Fibroblast of skin of back (primary cell): ENCODE measurements at places on chromosomes 7 and 10.

GRCh38 chr10:97623277-97623676, 10.0 kb downstream of the MORN4 start:
- DNase-seq: no peak

DNA sequence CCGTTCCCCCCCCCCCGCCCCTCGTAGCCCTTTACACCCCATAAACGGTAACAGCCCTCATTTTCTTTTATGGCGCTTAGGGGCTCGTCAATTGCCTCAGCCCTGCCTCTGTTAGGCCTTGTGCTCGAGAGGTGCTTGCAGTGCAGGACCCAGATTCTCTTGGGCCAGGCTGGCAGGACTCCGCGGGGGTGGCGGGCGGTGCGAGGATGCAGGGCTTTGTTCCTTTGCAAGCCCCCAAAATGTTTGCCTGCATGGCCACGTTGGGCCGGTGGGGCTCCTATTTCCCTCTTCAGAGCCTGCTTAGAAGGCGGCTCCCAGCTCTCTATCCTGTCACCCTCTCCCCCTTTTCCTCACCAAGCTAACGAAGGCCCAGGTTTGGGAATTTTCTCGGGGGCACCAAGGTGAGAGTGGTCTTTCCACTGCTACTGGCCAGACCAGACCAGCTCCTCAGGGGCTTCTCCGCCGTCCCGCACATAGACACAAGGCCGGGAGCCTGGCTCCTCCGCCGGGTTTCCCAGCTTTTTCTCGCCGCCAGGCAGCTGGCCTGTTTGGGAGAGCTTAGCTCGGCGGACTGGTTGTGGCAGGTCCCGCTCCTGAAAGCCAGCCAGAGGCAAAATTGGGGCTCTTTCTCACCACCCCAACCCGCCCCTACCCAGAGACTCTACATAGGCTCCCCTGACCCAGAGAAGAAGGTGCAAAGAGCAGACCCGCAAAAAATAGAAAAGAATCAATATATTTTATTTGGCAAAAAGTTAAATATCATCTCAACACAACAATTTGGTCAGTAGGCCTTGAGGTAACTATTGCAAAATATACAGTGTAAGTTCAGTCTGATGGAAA, 3.4 kb downstream of the HOXA9 start:
- DNase-seq: no peak

GRCh38 chr10:129398711-129399141, 68.3 kb upstream of the MGMT start:
- DNase-seq: no peak

DNA sequence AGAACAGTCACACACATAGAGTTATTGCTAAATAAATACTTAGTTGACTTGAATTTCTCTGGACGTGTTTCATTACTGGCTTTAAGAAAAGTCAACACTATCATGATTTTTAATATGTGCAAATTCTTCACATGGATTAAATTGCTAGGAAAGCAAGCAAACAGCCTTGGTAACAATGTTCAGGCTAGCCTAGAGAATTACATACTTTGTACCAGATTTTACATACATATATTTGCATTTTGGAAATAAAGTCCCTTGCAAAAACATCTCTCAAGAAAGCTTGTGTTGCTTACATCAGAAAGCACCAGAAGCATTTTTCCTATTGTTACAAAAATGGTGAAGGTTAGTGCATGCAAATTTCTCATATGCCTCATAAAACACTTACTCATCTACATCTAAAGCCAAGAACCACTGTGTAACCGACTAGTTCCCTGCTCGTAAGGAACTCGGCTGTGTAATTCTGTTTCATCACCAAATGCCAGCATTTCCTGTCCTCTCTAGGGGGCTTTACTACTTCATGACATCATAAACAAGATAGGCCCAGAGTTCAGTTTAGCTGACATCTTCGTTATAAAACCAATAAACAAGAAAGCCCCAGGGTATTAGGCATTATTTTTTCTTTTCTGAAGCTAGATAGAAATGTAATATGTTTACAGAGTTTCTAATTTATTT, 87.8 kb downstream of the CFAP58 start:
- peak; percentile 95 for DNase-seq

DNA sequence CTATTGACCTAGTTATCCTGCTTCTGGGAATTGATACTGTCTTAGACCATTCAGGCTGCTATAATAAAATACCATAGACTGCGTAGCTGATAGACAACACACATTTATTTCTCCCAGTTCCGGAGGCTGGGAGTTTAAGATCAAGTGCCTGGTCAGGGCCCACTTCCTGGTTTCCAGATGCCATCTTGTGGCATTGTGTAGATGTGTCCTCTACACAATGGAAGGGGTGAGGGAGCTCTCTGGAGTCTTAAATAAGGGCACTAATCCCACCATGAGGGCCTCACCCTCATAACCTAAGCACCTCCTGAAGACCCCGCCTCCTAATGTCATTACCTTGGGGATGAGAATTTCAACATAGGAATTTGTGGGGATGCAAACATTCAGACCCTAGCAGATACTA, 62.4 kb downstream of the SLC35B4 start:
- DNase-seq: no peak

DNA sequence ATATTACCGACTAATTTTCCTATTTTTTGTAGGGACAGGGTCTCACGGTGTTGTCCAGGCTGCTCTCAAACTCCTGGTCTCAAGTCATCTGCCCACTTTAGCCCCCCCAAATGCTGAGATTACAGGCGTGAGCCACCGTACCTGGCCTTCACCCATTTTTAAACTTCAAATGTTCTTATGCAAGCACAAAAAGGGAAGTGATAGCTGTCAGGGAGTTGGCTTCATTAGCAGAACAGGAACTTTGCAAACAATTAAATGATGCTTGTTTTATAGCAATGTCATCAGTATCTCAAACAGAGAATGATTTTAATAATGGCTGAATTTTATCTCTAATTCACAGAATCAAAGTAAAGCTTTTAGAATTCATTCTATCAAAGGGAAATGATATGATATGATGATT, 49.8 kb upstream of the FAM171A1 start:
- DNase-seq: no peak

- DNase-seq: no peak
Observed at GRCh38 chr7:3206101-3206500, 95.0 kb upstream of the SDK1 start.

DNA sequence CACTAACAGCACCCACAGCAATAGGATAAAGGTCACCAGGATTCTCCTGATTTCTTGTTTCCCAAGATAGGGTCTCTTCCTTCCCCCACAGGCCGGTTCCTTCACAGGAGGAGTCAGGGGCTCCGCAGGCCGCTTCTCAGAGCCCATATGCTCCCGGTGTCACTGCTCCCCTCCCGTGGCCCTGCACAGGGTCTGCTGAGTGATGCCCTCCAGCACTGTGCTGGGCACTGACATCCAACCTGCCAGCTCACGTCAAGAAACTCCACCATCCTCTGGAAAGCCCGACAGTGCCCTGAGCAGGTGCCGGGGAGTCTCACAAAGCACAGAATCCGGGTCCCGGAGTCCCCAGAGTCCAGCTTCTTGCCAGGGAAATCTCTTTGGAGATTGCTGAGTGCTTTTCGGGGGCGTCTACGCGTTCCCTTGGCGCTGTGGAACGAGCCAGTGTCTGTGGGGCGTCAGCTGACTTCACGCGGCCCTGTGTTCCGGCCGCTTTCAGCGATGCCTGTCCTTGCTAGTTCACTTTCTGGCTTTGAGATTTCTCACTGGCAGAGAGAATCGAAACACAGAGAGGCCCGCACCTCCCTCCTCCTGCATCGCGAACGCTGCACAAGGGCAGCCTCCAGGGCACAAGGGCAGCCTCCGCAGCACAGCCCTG, 567.5 kb downstream of the DNAJB6 start:
- no peak for DNase-seq

GRCh38 chr10:7362471-7362870, 48.4 kb downstream of the SFMBT2 start:
- DNase-seq: peak; percentile 38

DNA sequence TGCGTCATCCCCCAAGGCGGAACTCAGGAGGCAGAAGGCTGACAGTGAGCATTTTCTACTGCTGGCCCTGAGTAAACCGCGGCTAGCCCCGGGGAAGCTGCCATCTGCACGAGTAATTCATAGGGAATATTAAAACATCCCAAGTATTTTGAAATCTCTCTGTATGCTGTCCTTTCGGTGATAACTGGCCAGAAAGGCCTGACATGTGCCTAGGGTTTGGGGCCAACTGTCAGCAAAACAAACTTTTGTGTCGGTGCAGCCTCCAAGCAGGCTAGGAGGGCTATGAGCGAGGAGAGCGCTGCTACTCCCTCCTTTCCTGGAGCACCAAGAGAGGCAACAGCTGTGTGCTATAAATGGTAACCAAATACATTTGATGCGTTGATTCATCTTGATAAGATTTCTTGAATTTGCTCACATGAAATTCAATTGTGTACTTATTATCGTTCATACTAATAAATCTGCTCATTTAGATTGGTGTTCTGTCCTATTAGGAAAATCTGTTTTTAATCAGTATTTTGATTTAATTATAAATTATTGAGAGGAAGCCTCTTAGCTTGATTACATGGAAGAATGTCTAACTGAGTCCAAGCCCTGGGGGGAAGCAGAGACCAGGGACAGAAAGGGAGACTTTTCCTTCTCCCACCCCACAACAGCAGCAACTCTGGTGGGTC, 124.4 kb upstream of the NPS start:
- peak; percentile 35 for DNase-seq

- peak; percentile 84 for DNase-seq
Observed at GRCh38 chr7:66183700-66184099, 21.4 kb upstream of the TPST1 start.

DNA sequence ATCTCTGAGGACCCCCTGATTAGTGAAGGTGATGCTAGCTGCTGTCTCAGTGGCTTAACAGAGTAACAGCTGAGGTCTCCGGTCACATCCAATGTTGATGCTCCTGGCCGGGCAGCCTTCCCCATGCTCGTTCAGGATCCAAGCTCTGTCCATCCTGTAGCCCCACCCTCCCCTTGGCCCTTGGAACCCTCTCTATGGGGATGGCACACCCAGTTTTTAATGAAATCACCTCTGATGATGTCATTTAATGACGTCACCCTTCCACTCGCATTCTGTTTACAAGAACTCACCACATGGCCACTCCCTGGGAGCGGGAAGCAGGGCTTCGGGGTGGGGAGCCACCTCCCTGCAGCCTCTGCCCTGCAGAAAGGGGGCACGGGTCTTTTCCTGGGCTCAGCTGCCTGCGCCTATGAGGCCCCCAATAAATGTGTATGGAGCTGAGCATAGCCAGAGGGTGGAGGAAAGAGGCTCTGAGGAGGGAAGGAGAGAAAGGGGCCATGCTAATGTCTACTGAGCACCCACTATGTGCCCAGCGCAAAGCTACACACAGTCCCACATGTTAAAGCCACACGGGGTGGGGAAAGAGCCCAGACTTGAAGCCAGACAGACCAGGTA, 95.5 kb downstream of the OAT start:
- DNase-seq: peak; percentile 51

GRCh38 chr7:77351539-77352004, 64.6 kb downstream of the GSAP start:
- DNase-seq: no peak

DNA sequence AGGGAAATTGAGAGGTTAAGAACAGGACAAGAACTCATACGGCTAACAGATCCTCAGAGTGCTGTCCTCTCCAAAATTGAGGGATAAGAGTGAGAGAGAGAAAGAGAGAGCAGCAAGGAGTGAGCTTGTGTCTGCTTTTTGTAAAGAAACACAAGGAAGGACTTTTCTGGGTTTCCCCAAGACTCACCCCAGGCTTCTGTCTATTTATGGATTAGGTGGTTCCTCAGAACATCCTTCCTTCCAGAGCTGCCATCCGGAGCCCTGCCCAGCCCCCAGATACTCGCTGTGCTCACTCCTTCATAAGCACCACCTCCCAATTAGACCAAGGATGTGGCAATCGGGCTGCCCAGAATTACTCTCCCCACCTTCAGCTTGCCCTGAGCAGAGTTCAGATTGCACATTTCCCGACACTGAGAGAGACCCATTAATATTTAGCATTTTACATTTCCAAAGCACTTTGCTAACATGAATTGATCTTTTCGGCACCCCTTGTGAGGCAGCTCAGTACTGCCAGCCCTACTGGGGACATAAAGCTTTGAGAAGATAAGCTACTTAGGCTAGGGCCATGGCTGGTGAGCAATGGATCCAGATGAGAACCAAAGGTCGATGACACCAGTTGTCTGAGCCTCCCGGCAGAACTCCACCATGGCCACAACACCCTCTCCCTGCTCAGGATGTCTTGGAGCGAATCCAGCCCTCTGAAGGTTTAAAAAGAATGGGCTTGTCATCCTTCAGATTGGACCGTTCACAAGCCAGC, 19.2 kb upstream of the R3HCC1L start:
- DNase-seq: no peak

GRCh38 chr7:142345811-142346210, 88.0 kb upstream of the PRSS58 start:
- DNase-seq: no peak

DNA sequence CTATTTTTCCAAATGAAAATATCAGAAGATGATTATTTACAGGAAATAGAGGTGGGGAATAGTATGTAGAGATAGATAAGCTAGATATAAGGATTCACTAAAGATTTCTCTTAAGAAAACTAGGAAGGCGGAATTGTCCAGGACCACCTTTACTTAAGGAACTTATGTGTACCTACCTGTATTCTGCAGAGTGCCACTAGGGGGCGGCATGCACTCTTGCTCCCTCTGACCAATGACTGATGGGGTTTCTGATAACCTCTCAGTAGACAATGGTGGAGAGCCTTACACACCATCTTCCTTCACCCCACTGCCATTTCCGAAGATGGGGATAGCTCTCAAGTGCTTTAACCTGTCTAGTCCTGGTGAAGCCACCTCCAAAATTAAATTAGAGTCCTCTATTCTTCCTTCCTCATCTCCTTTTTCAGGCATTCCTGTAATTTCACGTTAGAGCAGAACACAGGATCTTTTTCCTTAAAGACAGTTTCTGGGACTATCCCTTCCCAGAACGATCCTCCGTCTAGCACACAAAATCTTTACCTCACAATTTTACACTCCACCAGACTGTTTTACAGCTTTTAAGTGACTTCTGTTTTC, 453.1 kb downstream of the SORCS1 start:
- peak; percentile 8 for DNase-seq

- peak; percentile 12 for DNase-seq
Observed at GRCh38 chr10:113897693-113898618, 43.5 kb downstream of the NHLRC2 start.

DNA sequence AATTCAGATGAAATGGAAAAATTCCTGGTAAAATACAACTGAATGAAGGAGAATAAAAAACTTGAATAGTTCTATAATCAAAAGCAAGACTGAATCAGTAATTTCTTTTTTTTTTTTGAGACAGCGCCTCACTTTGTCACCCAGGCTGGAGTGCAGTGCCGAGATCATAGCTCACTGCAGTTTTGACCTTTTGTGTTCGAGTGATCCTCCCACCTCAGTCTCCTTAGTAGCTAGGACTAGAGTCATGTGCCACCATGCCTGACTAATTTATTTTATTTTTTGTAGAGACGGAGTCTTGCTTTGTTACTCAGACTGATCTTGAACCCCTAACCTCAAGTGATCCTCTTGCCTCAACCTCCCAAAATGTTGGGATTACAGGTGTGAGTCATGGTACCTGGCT, 26.1 kb downstream of the SYPL1 start:
- no peak for DNase-seq

DNA sequence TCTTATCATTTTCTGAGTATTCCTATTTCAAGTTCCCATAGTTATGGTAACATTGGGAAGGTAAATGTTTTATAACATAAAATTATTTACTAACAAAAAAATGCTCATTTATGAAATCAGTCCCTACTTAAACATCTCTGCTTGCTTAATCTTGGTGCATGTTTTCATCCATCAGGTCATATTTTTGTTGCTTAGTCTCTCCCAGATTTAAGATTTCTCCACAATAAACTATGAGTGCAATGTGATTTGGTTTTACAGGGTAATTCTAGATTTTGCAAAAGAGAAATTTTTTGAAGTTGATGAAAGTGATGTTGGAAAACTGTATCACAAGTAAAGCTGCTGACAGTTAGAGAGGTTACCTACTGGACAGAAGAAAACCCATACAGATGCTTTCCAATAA, 28.6 kb downstream of the PIK3AP1 start:
- no peak for DNase-seq
